ENCODE measurements at places on chromosomes 4 and X. TPM values are rescaled to one million over a fixed set of nuclear protein-coding genes. Genes with fewer than 3 reads are reported as not detected.

Gene ADAMTS3
- 2.0 TPM for total RNA-seq

Gene FRG2
- total RNA-seq, result not detected

Gene ADH4
- not detected for total RNA-seq

Gene AADAT
- 24.2 TPM for total RNA-seq

Gene UGT2B10
- not detected for total RNA-seq

Gene SHOX
- not detected for total RNA-seq

DNA sequence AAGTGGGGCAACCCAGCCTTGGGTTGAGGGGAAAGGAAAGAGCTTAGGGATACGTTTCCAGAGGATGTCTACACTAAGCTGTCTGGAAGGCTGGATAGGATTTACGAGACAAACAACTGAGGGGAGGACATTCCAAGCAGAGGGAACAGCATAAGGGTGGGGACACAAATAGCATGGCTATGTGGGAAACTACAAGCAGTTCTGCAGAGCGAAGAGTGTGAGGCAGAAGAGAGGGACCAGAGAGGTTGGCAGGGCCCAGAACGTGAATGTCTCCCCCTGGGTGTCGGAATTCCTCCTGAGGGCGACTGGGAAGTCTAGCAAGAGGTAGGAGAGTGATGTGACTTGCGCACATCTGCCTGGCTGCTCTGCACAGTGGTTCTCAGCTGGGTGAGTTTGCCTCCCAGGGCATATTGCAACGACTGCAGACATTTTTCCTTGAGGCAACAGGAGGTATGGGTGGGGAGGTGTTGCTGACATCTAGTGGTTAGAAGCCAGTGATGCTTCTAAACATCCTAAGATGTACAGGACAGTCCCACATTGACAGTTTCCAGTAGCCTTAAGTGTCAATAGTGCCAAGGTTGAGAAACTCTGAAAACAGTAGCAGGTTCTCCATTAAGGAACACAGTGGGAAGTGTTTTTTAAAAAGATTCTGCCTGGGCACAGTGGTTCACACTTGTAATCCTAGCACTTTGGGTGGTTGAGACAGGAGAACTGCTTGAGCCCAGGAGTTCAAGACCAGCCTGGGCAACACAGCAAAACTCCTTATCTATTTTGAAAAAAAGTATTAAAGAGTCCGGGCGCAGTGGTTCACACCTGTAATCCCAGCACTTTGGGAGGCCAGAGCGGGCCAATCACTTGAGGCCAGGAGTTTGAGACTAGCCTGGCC, 9.2 kb downstream of the NDUFA1 start:
- DNase-seq, result peak; percentile 52

- no peak for DNase-seq
Measured at GRCh38 chr4:1466034-1466862, 60.0 kb upstream of the NKX1-1 start.

DNA sequence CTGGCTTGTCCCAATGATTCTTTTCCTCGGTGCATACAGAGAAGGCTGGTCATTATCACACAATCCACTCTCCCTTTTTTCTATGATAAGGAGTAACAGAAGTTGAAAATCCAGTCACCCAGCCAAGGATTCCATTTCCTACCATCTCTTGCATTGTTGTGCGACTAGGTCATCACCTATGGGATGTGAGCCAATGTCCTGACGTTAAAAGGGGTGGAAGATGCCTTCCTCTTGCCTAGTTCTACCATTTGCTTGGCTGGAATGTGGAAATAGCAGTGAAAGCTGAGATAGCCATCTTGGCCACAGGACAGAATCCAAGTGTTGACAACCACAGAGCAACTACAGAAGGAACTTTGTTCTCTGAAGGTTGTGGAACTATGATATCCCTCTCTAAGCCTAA, 132.2 kb upstream of the KIT start:
- no peak for DNase-seq

DNA sequence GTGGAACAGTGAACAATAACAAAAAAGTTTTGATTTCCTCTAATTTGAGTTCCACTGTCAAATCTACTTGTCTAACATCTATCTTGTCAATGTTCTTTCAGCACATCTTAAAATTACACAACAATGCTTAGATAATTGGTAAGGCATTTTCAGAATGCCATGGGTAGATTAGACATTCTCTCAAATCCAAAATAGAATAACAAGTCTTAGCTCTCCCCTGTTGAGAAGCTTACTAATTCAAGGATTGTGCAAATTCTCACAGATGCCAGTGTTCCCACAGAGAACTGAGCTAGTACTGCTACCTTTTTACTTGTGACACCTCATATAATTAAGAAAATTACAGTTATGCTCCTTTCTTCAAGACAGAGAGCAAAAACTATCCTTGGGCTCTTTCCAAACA, 2442.0 kb downstream of the PCDH7 start:
- no peak for DNase-seq

GRCh38 chr4:31187979-31188378, 467.8 kb downstream of the PCDH7 start:
- no peak for DNase-seq

DNA sequence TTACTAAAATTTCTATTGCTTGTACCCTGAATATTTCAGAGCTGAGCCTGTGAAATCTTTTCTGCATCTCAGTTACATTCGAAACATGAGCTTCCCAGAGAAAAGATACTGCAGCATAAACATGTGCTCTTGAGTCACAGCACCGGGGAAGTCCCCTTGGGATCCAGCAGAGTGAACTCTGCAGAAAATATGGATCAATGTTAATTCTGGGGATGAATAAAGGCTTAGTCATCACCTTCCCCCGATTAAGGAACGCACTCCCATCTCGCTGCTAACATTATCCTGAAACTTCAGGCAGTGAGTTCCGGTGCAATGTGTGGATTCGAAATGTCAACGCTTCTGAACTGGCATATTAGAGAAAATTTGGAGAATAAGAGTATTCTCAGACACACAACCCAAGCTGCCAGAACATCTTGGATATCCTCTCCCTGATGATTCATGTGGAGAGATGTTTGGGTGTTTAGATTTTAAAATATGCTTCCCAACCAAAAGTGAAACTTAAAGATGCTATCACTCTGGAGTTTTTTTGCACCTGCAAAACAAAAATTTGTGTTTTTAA, 90.8 kb downstream of the IRF2 start:
- DNase-seq, result no peak

DNA sequence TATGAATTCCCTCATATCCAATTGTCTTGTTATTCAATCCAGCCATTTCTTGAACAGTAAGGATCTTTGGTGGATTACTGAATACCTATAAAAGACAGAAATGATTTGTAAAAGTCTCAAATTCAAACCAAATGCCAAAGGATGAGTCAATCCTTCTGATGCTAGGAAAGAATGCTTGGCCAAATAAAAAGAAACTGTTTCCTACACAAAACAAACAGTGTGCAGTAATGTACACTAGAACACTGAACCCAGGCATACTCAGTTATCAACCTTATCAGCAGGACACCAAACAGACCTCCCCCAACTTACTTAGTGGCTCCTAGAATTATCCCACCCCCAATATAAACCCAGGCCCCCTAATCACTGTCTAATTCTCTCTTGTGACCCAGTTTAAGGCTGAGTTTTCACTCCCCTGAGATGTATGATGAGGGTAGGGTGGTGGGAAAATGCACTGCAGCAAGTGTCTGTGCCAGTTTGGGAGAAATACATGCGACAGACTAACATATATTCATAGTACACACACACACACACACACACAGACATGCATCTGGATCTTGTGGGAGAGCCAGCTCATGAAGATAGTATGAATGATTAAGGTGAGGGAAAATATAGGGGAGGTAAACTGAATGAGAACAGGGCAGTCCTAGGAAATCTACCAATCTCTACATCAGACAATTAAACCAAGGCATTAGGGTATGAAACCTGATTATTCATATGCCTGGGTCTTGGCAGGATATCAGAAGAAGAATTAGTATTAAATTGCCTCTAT, 35.0 kb downstream of the CLDN2 start:
- no peak for DNase-seq

- DNase-seq, result peak; percentile 72
Measured at GRCh38 chrX:40468033-40468846, 112.5 kb upstream of the ATP6AP2 start.

GRCh38 chr4:178136736-178137345, 694.6 kb upstream of the AGA start:
- DNase-seq, result no peak

DNA sequence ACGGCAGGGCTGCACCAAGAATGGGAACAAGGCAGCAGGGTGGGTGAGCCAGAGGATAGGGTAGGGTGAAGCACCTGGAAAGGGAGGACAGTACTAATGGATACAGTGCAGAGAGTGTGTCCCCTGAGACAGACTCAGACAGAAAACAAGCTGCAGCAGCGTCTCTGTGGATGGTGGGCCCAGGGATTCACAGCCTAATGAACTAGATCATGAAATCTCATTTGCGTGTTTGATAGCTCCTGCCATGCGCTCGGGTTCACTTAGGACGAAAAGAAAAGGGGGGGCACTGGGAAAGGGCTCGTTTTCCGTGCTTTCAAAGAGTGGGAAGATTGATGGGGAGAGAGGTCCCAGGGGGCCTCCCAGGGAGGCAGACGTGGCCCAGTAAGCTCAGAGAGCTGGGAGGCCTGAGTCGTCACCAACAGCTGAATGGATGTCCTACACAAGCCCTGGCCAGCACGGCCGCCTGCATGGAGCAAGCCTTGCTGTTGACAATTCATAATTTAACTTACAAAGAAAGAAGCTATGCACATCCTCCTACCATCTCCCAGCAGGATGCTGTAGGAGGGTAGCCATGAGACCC, 446.9 kb downstream of the BCOR start:
- DNase-seq, result no peak

GRCh38 chrX:13627306-13627705, 25.6 kb upstream of the TCEANC start:
- DNase-seq, result no peak

- DNase-seq, result no peak
Measured at GRCh38 chr4:40865696-40866095, 115.9 kb downstream of the NSUN7 start.

- no peak for DNase-seq
Measured at GRCh38 chr4:73776321-73776729, 36.0 kb downstream of the CXCL8 start.

DNA sequence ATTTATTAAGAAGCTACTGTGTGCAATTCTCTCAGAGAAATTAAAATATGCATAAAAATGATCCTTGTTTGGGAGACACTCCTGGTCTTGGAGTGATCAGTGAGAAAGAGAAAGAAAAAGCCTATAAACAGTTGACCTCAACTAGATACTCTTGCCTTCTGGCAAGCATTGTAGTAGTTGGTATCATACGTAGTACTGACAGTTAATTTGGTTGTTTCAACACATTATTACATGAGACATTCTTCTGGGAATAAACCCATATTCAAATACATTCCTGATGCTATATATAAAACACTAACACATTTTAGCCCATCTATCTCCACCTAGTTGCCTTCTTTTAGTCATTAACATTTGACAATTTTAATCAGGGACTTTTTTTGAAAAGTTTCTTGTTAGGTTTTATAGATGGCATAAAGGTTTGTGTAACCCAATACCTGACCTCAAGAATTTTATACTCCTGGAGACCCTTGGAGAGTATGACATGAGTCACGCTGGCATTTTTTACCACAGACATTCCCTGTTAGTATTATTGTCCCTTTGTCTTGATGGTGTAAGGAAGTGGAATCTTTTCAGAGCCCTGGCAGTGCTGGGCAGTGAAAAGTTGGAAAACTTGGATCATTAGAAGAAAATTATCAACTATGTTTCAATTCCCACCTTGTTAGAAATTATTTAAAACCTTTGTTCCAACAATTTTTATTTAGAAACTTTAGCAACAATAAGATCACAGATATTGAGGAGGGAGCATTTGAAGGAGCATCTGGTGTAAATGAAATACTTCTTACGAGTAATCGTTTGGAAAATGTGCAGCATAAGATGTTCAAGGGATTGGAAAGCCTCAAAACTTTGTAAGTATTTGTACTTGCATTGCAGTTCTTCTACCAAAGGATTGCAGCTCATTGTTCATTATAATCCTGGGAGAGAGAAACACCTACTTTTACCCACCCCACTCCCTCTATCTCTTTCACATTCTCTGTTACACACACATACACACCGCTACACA, 167.1 kb upstream of the PACRGL start:
- DNase-seq, result no peak

DNA sequence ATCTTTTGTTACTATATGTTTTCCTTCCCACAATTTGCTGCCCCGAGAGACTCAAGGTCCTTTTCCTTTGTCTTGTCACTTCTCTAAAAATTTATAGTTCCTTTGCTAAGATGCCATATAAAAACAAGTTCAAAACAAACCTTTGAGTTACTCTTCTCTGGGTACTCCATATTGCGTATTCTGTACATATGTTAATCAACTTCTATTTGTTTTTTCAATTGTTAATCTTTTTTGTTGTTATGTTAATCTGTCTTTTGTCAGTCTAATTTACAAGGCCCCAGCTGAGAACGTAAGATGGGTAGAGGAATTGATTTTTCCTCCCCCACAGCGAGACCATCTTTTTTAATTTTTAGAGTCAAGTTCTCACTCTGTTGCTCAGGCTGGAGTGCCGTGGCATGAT, 7.2 kb upstream of the PPEF2 start:
- DNase-seq, result no peak

GRCh38 chr4:77453911-77454310, 151.7 kb upstream of the CXCL13 start:
- no peak for DNase-seq

- DNase-seq, result no peak
Measured at GRCh38 chr4:180391613-180392012, 1851.6 kb upstream of the TENM3 start.

DNA sequence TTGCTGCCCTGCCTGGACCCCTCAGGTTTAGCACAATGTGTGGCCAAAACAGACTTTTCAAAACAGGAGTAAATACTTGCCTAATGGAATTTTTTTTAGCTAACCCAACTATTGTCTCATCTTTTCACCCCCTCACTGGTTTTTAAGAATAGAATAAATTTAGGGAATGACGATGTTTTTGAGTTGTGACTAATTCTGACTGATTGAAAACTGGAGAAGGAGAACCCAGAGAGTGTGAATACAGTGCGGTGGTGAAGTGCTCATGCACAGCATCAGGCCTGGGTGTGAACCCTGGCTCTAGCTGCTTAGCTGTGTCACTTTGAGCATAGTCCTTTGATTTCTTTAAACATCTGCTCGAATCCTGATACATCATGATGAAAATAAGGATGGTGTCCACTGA, 10.5 kb downstream of the ANTXR2 start:
- no peak for DNase-seq

- no peak for DNase-seq
Measured at GRCh38 chr4:83012200-83012686, 1.6 kb upstream of the LIN54 start.
